Left lobe of liver (tissue), 2 donors: ENCODE measurements at places on chromosomes 4 and X. TPM values are rescaled to one million over a fixed set of nuclear protein-coding genes. Genes with fewer than 3 reads are reported as not detected.

- no peak for DNase-seq
Measured at GRCh38 chr4:106981431-106981830, 54.7 kb downstream of the DKK2 start.

DNA sequence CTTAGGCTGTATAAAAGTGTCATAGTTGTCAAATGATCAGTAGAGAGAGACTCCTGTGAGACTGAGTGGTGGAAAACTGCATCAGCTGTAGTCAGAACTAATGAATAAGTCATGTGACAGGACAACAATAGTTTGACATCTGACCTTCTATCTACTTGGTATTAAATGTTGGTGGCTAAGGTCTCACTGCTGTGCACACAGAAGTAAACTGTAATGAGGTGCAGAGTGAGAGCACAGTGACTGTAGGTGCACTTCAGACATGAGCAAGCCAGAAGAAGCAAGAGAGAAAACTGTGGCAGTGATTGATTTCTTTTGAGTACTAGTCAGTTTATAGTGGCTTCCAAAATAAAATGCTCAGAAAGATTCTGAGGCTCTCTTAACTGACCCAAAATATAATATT, 803.6 kb downstream of the RAPGEF2 start:
- no peak for DNase-seq

Gene CCDC110
- 0.30 TPM for total RNA-seq

DNA sequence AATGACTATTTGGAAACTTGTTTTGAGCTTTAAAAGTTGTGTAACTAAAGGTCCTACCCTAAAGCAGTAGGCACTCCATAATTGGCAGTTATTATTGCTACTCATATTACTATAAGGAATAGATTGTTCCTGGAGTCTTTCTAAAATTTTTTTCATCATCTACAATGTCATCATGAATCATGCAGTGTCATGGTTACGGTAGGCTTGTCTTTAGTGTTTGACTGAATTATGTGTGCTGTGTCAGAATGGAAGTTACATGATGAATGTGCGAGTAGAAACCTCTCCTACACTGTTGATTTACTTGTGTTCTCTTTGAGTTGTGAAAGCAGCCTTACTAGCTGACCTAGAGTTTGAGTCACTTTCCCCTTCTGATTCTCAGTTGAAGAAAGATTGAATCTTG, 1099.9 kb downstream of the RAPGEF2 start:
- no peak for DNase-seq

Gene MAGEA2B
- total RNA-seq = not detected

Gene CLIC2
- 6.0 TPM for total RNA-seq

DNA sequence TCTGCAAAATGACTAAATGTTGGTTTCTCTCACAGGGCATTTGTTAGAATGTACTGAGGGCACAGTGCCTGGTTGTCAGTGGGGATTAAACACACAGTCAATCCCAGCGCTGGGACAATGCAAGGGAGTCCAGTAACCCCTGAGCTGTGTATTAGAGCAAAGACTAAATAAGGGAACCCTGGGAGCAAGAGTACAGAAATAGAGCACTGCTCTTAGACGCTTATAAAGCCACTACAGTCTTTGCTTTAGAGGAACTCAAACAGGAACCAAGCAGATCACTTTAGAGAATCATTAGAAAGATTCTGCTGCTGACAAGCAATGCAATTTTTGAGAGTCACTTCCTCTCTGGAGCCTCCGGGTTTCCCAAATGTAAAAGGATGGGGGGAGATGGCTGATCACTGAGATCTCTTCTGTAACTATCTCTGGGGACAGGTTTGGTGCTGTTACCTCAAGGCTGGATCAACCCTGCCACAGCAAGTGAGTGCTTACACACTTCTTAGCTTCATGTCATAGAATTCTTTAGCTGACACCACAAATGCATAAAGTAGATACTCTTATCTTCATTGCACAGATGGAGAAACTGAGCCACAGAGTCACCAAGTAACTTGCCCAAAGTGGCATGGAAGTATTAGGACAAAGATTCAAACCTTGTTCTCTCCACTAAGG, 137.8 kb upstream of the CPEB2 start:
- no peak for DNase-seq

GRCh38 chrX:10314530-10315104, 157.8 kb downstream of the CLCN4 start:
- DNase-seq = no peak

GRCh38 chrX:40688929-40689328, 41.6 kb upstream of the CXorf38 start:
- no peak for DNase-seq

DNA sequence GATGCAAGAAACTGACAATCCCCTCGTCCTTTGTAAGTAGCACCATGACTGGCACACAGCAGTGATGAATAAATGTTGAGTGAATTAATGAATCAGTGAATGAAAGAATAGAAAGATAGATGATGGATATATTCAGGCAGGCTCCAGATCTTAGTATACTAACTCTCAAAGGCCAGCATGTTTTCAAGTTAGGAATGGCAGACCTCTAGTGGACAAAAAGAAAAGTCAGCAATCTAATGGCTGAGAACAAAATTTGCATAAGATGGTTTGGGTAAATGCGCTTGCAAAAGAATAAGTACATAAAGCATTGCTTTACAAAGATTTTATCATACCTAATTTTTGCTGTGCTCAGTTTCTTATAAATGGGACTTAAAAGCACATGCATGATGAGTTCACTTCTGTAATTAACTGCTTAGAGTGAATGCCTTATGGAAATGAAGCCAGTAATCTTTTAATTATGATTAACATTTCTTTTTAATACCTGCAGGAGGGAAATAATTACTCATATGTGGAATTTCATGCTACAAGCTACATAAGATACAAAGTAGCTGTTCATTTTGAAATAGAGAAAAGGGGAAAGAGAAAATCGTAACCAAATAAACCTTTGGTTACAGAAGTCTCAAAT, 126.9 kb upstream of the GPRIN3 start:
- DNase-seq = no peak

Gene MAGEA8
- not detected for total RNA-seq

GRCh38 chrX:132331532-132331931, 112.3 kb upstream of the RAP2C start:
- DNase-seq = no peak

GRCh38 chr4:58602731-58603359, 1492.7 kb upstream of the IGFBP7 start:
- no peak for DNase-seq

Gene USP27X
- 0.91 TPM for total RNA-seq

- no peak for DNase-seq
Measured at GRCh38 chrX:73647212-73647611, 84.2 kb downstream of the CHIC1 start.

Gene RAB41
- not detected for total RNA-seq

GRCh38 chr4:42871261-42871660, 21.3 kb upstream of the GRXCR1 start:
- no peak for DNase-seq

DNA sequence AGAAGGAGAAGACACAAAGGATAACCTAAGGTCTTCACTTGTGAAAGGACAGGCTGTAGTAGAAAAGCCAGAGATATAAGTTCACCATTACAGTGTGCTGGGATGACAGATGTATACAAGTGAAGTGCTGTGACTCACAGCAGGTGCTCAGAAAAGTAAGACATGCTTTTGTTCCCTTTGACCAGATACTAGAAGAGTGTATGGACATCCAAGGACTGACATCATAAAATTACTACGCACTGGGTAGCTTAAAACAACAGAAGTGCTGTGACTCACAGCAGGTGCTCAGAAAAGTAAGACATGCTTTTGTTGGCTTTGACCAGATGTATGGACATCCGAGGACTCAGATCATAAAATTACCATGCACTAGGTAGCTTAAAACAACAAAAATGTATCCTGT, 61.6 kb upstream of the BTC start:
- no peak for DNase-seq

Gene BCORL1
- 8.1 TPM for total RNA-seq

GRCh38 chr4:42638993-42639392, 17.9 kb downstream of the ATP8A1 start:
- DNase-seq = no peak
